ENCODE measurements at places on chromosomes 6 and 20.
A peak's percentile ranks its signal among the peaks of the same experiment; 100 is the strongest.

DNA sequence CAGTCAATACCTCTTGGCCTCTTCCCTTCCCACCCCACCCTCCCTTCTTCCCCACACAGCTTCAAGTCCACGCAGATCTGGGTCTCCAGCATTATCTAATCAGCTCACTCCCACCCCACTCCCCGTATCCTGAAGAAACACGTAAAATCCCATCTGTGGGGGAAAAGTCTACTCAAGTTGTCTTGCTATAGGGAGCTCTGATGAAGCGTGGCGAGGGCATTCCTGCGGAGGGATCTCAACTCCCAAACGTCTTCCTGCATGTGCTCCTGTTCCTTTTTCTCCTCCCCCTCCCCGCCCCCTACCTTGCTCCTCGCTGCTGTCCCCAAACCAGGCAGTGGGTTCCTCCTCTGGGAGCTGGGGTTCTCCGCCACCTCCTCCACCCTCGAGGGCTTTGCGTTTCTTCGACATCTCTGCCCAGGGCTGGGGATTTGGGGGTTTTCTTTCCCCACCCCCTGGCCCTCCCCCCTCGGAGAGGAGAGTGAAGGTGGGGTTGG, 181.8 kb downstream of the TBXT start:
- DNase-seq = no peak

DNA sequence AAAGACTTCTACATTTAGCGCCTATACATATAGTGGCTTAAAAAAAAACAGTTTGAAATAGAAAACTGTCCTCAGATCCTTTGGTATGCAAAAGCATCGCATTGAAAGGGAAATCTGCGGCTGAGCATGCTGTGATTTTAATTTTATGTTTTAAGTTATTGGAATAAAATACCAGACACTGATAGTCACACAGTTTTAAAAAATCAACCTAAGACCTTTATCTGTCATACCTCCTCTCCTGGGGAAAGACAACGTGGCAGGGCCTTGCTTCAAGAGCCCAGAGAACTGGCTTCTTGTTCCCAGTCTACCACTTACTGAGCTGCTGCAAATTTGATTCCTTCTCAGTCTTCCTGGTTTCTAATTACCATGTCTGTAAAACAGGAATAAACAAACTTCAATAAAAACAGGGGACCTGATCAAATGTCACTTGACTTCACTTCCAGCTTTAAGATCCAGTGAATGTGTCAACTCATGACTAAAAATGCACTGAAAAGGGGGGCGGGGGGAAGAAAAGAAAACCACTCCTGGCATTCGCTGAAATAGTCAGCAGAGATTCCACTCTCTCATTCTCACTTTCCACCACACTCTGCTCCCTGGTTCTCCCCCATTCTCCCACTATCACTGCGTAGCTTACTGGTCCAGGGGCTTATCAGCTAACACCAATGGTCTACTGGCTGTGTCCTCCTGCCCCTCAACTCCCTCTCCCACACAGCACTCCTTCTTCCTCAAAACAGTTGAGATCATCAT, 494.7 kb upstream of the MARCKS start:
- DNase-seq = no peak

DNA sequence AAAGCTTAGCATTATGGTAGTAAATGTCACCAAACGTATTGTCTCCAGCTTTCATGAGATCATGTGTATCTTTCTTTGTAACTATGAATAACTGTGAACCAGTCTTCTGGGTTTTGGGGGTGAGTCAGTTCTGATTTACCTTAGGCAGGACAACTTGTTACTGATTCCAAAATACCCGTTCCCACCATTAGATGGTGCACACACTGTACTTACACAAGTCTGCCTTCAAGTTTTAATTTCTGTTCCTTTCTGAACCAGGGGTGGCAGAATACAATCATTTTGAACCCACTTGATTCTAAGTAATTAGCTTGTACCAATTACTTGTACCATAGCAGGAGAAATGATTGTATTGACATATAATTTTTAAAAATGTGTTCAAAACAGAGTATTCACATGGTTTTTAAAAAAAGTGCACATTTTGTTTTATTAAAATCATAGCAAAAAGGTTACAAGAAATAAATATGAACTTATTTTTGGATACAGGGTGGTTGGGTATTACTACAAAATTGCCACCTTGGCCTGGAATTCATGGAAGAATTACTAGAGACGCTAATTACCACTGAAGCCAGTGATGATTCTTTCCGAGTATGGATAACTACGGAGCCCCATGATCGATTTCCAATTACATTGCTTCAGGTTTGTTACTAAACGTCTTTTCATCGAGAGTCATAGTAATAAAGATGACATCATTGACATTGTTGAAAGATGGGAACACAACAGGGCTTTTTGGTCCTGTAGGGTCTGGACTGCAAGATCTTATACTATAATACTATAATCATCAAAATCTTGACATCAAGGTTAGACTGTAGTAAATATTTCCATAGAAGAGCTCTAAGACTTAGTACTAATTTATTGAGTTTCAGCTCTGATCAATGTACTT, 75.2 kb upstream of the GLP1R start:
- peak; percentile 73 for DNase-seq

DNA sequence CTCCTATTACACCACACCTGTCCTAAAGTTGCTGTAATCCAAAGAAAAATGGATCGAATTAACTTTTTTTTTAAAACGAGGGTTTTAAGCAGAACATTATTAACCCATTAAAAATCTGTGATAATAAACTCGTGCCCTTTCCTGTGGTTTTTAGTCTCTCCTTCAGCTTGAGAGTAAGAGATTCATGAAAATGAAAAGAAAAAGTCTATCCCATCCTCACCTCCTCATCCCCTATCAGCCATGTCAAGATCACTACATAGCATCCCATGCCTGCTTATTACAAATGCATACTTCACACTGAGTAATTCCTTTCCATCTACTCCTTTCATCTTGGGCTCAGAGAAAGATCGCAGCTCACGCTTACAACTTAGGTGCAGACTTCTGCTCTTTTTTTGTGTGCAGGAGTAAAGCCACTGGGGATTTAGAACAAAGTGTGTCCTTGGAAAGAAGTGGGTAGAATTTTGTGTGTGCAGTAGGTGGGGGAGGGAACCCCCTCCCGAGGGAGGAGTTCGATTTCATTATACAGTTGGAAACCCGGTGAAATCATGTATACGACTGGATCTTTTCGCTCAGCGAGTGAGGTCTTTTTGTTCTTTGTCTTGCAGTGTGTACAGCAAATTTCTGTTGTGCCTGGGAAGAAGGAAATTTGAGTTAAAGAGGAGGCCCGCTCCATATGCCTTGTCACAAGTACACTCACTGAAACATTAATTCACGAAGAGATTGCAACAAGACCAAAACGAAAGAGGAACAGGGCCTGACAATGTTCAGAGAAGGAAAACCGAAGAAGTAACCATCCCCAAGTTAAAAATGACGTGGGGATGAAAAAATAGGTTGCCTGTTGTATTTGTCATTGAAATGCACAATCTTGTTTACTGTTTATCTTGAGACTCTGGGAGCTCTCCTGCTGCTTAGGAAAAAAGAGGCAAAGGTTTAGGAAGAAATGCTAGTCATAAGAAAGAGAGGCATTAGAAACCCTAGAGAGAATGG, 146.5 kb upstream of the ZNF217 start:
- no peak for DNase-seq

DNA sequence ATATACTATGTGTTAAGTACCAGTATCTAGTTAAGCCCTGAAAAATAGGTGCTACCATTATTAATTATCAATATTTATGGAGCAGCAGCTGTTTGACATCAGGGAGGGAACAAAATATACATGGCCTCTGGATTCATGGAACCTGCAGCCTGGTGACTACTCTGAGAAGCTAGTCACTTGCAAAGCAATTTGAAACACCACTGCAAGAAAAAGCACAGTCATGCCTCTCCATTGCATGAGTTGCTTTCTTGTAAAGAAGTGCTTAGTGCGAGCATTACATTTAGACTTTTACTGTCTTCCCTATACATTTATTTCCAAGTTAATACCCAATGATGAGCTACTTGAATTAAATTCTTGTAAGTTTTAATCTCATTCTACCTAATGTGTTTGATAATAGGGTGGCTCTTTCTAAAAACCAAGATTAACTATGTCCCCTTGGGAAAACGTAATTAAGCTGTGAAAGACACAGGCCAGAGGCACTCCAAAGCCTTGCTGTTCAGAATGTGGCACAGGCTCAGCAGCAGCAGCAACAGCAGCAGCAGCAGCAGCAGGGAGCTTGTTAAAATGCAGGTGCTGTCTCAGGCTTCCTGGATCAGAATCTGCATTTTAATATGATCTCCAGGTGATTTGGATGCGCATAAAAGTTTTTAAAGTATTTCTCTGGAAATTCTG, 83.6 kb downstream of the PFDN4 start:
- DNase-seq = peak; percentile 7

DNA sequence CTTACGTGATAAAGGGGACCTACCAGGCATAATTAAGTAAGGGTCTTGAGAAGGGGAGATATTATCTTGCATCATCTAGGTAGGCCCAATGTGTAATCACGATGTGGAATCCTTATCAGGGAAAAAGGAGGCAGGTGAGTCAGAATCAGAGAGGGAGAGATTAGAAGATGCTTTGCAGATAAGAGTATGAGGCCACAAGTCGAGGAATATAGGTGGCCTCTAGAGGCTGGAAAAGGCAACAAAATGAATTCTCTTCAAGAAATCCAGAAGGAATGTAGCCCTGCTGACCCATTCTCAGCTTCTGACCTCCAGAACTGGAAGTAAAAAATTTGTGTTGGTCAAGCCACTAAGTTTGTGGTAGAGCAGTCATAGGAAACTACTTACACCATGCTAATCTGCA, 11.0 kb upstream of the ENPP4 start:
- DNase-seq = no peak

DNA sequence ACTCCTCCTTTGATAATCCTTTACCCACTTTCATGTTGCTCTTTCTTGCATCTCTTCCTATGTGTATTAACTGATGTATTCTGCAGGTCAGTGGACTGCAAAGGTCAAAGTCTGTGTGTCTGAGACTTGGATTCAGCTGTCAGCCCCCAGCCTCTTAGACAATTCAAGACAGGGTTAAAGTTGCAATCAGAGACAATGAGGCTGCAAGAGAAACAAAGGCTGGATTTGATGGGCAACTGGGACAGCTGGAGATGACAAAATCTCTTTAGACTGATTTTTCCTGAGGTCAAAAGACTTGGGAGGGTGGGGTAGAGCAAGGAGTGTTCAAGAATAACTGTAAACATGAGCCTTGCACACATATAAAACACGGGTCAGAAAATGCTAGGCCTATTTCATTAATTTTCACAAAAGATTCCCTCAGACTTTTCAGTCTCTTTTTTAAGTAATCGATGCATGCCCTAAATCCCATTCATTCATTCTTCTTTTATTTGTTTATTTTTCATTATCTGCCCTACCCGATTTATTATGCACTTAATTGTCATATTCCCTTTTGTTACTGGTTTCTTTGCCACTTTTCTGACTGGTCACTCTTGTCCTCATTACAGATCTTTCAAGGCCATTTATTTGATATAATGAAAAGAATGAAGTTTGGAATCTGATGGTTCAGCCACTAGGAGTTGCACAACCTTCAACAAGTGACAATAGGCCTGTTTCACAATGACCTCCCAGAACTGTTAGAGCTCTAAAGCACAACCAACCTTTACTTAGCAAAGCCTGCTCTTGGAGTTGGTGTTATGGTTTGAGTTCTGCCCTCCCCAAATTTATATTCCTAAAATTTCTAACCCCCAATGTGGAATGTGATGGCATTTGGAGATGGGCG, 33.8 kb upstream of the AKAP12 start:
- DNase-seq = no peak

DNA sequence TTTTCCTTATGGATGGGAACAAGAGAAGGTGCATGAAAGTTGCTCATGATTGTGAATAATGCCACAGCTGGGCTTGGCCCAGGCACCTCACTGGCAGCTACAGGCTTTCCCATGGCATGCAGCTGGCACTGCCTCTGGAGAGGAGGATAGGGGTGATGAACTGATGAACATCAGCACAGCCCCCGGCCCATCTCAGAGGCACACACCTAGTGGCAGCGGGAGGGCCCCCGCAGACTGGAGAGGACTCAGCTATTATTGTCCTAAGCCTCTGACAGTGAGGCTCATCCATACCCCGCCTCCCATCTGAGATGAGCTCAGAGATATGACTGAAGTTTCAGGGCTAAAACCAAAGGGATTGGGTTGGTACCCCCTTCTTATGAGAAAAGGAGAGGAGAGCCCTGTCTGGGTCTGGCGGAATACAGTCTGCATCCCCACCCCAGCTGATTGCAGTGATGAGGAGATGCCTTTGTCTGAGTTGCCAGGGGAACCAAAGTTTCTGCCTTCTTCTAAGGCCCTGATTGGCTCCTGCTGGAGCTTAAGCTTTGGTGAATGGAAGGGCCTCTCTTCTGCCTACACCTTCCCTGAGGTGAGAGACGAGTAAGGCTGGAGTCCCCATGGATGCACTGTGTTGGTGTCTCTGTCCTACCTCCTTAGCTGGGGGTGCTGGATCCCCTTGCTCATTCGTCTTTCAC, 27.6 kb upstream of the EPB41L1 start:
- DNase-seq = no peak

Measured in NCI-H524 treated with DMSO at 0.1 percent for 48 hours (cell line).